Hematopoietic multipotent progenitor cell treated with erythropoietin and hydrocortisone succinate and interleukin-3 and kit ligand, for 15 days (in vitro differentiated cells): ENCODE measurements at places on chromosomes 11 and 22.

DNA sequence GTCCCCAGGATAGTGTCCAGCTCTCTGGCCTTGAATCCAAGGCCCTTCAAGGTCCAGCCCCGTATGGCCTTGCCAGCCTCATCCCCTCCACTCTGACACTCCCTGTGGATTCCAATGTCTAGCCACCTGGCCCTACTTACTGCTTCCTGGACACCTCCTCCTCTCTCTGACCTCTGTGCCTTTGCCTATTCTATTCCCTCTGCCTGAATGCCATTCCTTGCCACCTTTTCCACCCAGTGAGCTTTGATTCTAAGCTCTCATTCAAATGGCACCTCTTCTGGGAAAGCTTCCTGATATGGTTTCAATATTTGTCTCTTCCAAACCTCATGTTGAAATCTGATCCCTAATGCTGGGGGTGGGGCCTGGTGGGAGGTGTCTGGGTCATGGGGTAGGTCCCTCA, 31.9 kb upstream of the TTLL12 start:
- DNase-seq, result no peak

DNA sequence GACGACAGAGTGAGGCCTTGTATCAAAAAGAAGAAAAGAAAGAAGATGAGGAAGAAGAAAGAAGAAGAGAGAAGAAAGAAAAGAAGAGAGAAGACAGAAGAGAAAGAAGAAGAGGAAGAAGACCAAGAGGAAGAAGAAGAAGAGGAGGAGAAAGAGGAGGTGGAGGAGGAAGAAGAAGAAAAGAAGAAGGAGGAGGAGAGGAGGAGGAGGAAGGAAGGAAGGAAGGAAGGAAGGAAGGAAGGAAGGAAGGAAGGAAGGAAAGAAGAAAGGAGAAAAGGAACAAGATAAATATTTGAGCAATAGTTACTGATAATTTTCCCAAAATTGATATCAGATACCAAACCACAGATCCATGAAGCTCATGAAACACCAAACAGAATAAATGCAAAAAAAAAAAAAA, 169.7 kb upstream of the TMEM45B start:
- DNase-seq, result no peak

GRCh38 chr11:12016246-12016645, 7.8 kb upstream of the DKK3 start:
- DNase-seq, result no peak

GRCh38 chr11:83035070-83035854, 36.4 kb downstream of the RAB30 start:
- DNase-seq, result no peak

DNA sequence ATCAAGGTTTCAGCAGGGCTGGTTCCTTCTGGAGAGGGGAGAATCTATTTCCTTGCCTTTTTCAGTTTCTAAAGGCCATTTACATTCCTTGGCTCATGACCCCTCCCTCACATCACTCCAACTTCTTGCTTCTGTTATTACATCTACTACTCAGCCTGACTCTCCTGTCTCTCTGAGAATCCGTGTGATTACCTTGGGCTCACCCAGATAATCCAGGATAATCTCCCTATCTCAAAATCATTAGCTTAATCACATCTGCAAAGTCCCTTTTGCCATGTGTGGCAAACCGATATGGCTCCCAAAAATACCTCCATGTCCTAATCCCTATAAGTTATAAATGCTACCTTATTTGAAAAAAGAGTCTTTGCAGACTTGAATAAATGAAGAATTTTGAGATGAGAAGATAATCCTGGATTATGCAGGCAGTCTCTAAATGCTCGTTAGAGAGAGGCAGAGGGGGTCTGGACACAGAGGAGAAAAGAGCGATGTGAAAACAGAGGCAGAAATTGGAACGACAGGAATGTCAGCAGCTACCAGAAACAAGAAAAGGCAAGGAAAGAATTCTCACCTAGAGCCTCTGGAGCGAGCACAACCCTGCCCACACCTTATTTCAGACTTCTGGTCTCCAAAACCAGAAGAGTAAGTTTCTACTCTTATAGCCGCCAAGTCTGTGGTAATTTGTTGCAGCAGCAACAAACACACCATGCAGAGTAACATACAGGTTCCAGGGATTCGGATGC, 23.6 kb upstream of the ARHGAP32 start:
- DNase-seq, result no peak

DNA sequence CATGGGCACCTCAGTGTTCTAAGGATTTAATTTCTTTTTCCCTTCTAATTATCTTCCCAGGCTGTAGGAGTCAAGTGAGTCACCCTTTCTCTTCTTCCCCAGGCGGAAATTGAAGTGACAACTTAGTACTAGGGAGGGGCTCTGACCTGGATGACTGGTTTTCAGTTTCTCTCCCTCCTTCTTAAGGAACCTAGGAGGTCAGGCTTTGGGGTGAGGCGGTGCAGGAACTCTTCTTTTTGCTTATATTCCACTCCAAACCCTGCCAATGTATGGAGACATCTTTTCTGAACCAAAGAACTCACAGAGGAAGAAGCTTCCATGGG, 12.6 kb downstream of the ZDHHC5 start:
- DNase-seq, result no peak

GRCh38 chr11:95487391-95487790, 256.4 kb upstream of the SESN3 start:
- DNase-seq, result no peak

DNA sequence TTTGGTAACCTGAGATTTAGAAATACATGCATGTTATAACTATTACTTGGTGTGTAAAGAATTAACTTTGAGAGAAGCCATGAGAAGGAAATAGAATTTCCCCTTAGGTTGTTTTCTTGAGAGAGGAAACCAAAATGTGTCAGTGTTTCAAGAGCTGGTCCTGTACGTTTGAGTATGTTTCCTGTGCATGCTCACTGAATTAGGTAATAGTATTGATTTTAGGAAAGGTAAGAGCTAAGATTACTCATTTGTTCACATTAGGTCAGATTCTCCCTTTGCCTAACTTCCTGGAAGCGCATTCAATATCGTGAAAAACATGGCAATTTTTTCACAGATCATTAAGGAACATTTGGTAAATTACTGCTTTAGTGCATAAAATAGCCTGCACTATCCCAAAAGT, 49.3 kb upstream of the RDX start:
- DNase-seq, result no peak

GRCh38 chr11:92886243-92886905, 83.1 kb upstream of the MTNR1B start:
- DNase-seq, result no peak

DNA sequence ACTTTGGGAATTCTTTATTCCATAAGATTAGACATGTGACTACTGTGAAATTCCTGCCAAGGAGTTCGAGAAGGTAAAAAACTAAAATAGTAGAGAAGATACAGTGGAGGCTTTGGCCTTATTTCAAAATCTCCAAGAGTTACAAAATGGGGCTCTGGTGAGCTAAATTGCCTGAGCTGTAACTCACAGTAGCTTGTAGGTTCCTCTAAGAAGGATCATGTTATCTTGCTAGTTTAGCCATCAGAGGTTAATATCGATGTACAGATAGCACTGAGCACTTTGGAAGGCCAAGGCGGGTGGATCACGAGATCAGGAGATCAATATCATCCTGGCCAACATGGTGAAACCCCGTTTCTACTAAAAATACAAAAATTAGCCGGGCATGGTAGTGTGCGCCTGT, 81.1 kb downstream of the USP35 start:
- DNase-seq, result no peak

DNA sequence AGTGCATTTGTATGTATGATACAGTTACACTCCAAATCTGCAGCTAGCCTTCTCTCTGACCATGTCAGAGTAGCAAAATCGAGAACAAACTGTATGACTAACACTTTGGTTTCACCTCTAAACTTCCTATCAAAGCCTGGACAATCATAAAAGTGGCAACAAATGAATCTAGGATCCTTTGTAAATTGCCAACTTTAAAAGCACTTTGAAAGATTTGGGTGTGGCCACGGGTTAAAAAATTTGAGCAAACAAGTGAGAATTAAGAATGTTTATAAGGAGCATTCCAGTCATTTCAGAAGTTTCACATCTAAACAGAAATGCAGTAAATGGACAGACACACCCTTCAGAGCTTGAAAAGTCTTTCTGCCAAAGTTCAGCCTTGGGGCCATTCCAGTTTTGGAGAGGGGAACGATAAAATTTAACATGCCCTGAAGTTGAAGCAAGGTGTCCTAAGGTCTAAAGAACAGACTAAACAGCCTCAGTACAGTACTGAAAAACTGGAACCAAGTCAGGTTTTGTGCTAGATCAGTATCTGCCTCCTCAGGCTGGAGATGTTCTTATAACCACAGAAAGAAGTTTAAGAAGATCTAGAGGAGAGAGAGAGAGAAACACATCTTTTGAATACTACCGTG, 181.9 kb upstream of the BDNF start:
- DNase-seq, result no peak

- DNase-seq, result no peak
These were observed 27.9 kb upstream of the SLC36A4 start for GRCh38 chr11:93225662-93226061.

- DNase-seq, result no peak
These were observed 78.9 kb upstream of the FIBIN start for GRCh38 chr11:26914968-26915367.

GRCh38 chr11:95937358-95937757, 13.5 kb upstream of the MTMR2 start:
- DNase-seq, result no peak

DNA sequence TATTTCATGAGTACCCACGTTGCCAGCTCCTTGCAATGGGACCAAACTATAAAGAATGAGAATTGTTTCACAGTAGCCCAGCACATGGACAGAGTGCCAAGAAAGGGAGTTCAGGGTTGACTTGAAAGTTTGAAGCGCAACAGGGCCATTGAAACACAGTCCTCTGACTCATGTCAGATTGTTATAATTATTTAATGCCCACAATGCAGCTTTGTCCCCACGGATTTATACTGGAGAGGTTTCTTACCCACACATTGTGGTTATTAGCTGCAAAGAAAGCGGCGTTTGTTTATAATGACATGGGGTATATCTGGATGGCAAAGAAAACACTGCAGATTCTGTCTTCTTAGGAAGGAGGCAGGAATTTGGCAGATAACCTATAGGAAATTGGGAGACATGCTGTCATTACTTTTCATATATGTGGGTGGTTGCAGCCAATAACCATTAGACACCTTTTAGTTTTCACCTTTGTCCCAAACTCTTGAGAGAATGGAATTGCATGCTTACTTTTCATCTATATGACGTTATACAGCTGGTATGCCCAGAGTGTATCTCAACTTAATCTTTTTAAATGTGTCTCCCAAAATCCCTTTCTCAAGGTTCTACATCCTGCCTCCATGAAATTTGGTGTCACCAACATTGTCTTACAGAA, 143.6 kb downstream of the TEAD1 start:
- no peak for DNase-seq

DNA sequence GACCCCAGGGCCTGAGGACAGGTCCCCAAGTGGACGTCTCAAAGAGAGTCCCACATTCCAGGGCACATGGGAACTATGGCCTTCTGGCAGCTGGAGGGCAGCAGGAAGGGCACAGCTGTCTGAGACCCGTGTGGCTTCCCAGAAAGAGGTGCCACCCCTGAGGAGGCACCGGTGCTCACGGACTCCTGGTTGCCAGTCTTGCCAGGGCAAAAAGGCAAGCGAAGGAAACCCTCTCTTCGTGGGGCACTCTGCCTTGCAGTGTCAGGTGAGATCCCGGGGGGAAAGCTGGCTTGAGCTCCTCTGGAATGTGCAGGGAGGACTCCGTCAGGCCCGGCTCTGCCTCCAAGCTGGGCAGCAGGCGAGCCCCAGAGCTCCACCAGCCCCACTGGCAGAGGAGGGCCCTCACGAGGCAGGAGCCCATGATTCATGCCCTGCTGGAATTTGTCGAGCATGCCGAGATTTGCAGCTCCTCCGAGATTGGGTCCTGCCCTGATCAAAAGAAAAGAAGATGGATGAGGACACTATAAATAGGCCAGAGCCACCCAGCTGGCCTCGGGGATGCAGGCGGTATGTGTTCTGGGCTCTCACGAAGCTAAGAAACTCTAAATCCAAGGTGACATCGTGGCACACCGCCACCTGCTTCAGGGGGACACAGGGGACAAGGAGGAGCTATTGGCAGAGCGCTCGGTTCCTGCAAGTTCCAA, 9.9 kb upstream of the CELSR1 start:
- no peak for DNase-seq

- DNase-seq, result peak; percentile 30
These were observed 67.1 kb downstream of the CD82 start for GRCh38 chr11:44632466-44633123.

GRCh38 chr11:36109850-36110606, 166.2 kb downstream of the LDLRAD3 start:
- DNase-seq, result no peak

GRCh38 chr11:22728600-22729389, 62.4 kb downstream of the GAS2 start:
- no peak for DNase-seq

- peak; percentile 92 for DNase-seq
These were observed at the start of gene PPP1CA for GRCh38 chr11:67401495-67402191. TSS of gene PPP1CA (minus strand) at chr11:67401858. CDS start at chr11:67401782, 76 bp downstream.

GRCh38 chr11:47399860-47400767, 8.3 kb upstream of the SLC39A13 start:
- DNase-seq, result no peak

GRCh38 chr11:108890482-108891105, 225.7 kb downstream of the DDX10 start:
- DNase-seq, result no peak

DNA sequence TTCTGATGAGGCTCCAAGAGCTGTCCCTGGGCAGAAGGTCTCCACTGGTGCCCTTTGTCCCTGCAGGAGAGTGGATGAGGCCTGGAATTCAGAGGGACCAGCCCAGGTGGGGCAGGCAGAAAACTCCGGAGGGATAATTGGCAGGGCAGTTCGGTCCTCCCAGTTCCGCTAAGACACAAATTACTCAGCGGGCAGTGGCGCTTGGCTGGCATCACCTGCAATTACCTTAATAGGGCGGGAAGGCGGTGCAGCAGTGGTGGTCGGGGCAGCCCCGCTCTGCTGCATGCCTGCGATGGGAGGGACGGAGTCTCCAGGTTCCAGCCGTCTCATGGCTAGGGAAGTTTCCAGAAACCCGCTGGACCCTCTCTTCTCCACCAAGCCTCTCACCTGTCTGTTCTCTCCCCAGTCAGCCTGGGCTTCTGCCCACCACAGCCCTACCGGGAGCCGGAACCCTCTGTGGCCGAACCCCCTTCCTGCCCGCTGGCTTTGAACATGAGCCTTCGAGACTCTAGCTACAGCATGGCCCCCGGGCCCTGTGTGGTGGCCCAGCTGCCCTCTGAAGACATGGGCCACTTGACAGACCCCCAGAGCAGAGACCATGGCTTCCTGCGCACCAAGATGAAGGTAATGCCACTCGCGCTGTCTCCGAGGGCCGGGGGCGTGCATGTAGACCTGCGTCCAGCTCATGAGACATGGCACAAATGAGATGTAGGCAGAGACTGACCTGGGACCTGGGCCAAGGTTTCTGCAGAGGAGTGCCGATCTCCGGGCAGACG, 7.0 kb downstream of the OVOL1 start:
- no peak for DNase-seq

GRCh38 chr11:3167143-3168119, 2.3 kb upstream of the OSBPL5 start:
- DNase-seq, result no peak

GRCh38 chr11:90783111-90783510, 560.3 kb upstream of the CHORDC1 start:
- DNase-seq, result no peak
